ENCODE measurements at places on chromosomes 16 and 17. TPM values are rescaled to one million over a fixed set of nuclear protein-coding genes. Genes with fewer than 3 reads are reported as not detected.
A peak's percentile ranks its signal among the peaks of the same experiment; 100 is the strongest.

The TP53TG3C gene
- not detected for total RNA-seq

- no peak for DNase-seq
Observed at GRCh38 chr17:55673743-55674506, 48.7 kb downstream of the TMEM100 start.

DNA sequence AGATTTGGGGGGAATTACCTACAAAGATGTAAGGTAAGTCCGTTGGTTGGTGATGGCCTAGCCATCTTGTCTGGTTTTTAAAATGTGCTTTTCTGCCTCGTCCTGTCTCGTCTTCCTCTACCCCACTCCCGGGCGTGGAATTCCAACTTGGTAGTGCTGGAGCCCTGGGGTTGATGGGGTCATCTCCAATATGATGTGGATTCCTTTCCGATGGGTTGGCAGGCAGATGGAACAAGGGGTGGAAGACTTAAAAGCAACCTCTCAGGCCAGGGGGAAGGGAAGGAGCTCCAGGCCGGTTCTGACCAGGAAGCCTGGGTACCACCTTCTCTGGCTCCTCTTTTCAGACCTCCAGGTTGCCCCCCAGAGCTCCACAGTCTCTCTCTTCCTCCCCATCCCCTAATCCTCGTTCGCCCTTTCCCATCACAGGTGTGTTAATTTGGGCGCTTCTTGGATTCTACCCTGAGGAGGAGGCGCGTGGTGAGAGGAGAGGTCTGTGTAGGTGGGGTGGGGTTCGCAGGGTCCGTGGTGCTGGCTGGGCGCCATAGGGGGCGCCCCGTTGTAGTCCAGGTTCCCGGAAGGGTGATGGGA is 5.1 kb upstream of the HOXB2 start:
- no peak for DNase-seq

The TTLL6 gene
- total RNA-seq, result not detected

DNA sequence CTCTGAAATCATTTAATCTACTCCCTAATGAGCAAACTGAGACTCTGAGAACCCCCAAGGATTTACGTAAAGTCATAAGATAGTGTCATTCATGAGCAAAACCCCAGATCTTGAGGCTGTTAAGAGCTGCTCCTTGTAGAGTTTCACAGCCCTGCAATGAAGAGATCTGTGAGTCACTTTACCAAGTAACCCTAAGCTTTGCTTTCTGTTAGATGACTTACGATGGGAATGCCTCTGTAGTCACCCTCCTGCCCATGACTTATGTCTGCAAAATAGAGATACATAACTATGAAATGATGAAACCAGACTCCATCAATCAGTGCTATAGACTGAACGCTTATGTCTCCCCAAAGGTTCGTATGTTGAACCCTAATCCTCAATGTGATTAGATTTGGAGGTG is 117.7 kb downstream of the HS3ST3A1 start:
- DNase-seq, result no peak

- DNase-seq, result no peak
Observed at GRCh38 chr16:20673071-20673806, 24.2 kb downstream of the ACSM1 start.

- no peak for DNase-seq
Observed at GRCh38 chr17:51461578-51462004, 201.2 kb downstream of the UTP18 start.

DNA sequence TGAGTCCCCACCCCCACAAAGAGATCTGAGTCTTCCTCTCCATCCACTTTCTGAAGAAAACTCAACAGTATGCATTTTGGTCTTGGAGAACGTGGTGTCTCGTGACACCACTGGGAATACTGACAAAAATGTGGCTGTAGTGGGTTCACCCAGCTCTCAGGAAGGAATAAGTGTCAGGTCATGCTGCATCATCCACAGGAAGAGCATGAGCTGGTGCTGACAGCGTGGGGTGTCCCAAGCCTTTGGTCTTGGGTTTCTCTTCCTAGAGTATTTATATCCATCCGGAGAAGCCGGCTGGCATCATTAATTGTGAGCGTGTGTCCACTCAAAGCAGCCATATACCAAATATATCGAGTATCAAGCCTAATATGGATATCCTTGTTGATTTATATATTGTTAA is 55.9 kb downstream of the C17orf67 start:
- no peak for DNase-seq

DNA sequence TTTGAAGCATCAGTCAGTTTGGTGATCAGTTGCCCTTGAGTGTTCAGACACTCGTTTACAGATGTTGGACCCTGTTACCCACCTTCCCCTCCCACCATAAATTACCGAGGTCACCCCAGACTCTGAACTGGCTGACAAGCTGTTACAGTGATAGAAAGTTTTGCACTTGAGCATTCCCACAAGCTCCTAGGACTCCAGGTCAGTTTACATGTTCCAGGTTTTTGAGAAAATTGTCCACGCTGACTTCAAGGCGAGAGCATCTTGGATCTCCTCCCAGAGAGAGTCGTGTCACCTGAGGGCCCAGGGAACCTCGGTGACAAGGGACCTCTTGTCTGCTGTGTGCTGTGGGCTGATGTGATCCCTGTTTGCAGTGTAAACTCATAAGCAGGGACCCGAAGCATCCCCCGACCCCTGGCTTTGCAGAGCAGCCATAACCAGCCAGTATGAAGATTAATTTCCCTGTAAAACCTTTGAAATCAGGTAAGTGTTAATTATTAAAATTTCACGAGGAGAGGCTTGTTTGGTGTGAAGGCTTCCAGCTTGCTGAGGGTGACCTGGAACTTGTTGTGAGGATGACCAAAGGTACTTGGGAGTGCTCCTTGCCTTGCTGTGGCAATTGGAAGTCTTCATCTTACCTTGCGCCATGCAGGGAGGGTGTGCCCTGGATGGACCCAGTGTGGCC is 91.2 kb downstream of the CMIP start:
- no peak for DNase-seq

DNA sequence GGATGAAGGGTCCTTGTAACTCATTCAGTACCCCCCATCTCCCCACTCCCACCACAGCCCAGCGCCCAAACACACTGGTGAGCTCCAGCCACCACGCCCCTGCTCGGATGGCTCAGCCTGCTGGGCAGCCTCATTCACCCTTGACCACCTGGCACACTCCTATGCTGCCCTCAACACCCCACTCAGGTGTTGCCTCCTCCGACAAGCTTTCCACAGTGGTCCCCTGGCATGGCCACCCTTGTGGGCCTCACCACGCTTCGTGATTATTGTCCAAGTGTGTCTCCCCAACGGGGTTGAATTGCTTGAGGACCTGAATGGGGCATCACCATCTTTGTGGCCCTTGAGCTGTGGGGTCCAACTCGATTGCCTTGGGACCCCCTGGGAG is 12.0 kb upstream of the DOC2B start:
- no peak for DNase-seq

DNA sequence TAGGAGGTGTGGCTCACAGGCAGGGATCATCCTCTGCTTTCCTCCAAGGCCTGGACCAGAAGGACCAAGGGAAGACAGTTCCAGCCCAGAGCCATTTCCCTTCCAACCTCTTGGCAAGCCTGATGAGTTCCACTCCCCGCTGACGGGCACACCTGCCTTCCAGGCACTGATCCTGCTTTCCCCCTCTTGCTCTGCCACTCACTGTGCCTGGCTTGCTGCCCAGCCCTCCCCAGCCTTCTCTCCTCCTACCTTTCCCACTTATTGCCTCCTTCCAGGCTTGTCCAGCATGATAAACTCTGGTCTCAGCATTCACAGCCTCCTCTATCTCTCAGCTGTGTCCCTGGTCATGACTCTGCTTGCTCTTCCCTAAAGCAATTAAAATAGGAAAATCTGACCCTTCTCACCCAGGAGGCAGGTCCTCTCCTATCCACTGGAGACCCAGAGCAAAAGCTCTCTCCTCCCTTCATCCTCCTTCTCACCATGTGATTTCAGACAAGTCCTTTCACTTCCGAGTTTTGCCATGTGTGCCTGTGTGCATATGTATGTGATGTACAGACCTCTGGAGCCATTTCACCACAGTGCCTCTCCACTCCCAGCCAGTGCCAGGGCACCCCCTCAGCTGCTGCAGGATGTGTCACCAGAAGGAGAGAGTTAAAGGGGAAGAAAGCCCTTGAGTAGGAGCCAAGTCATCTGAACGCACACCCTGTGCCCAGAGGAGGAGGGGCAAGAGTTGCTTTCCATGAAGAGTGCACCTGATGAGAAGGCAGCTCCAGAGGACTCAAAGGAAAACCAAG is 13.4 kb upstream of the TMEM170A start:
- no peak for DNase-seq

The IGFBP4 gene
- total RNA-seq, result 138 TPM

The MT1A gene
- total RNA-seq, result 9.4 TPM

The ITGB4 gene
- 14.2 TPM for total RNA-seq

The LMF1 gene
- total RNA-seq, result 12.9 TPM

The FMNL1 gene
- 0.63 TPM for total RNA-seq

DNA sequence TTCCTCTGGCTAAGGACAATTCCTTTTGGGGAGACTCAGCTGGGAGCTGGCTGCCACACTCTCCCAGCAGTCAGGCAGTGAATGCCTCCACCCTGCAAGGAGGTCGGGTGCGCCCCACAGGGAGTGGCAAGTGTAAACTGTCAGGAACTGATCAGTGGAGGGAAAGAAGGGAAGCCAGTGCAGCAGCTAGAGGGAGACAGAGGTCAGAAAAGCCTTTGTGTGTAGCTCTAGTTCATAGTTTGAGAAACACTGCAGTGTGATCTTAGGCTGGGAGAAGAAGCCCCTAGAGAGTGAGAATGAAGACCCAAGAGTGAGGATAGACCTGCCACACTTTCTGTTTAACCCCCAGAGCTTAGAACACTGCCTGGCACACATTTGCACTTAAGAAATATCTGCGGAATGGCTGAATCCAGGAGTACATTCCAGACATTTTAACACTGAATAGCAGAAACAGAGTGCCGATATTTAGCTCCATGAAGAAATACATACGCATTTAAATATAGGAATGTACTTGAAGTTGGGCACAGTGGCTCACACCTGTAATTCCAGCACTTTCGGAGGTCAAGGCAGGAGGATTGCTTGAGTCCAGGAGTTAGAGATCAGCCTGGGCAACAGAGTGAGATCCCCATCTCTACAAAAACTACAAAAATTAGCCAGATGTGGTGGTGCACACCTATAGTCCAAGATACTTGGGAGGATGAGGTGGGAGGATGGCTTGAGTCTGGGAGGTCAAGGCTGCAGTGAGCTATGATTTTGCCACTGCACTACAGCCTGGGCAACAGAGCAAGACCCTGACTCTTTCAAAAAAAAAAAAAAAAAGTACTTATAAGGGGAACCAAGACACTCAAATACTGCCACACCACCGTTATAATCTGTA is 11.1 kb upstream of the SLC5A11 start:
- no peak for DNase-seq

The MYH10 gene
- 122 TPM for total RNA-seq

DNA sequence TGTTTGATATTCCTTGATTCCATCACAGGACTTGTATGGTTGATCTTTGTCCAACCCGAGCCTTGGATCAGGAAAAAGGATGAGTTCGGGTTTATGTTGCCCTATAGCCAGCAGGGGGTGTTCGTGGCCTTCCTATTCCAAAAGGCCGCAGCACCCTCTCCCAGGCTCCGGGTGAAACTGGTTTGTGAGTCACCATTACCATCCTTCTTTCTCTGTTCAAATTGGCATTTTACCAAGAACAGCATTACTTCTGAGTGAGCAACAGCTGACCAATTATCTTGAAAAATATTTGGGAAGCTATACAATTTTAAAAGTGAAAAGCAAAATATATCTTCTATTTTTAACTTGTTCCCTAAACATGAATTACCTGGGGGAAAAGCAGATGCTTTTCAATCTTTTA is 24.3 kb upstream of the KRT20 start:
- DNase-seq, result peak; percentile 79

- peak; percentile 61 for DNase-seq
Observed at GRCh38 chr16:82169861-82170845, at the start of gene MPHOSPH6. MPHOSPH6 (minus strand) TSS chr16:82170224; CDS start chr16:82170175, 49 bp downstream.

The MYO15A gene
- 0.20 TPM for total RNA-seq

DNA sequence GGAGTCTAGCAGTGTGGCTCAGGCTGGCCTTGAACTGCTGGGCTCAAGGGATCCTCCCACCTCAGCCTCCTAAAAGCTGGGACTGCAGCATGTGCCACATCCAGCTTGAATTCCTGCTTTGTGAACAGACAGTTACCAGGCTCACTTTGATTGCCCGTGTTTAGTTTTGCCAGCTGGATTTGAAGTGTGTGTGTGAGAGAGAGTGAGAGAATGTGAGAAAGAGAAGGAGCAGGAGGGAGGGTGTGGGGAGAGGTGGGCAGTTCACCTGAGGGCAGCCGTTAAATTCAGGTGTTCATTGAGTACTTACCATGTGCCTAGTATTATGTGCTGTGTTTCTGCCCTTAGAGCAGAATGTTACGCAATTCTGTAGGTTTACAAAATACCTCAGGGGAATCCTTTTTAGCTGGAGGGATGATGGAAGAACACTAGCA is 4.7 kb downstream of the DUSP14 start:
- no peak for DNase-seq

The PLLP gene
- total RNA-seq, result 8.4 TPM

GRCh38 chr17:8941520-8941919 is 24.0 kb downstream of the PIK3R5 start:
- DNase-seq, result no peak

The NUBP1 gene
- 27.4 TPM for total RNA-seq

DNA sequence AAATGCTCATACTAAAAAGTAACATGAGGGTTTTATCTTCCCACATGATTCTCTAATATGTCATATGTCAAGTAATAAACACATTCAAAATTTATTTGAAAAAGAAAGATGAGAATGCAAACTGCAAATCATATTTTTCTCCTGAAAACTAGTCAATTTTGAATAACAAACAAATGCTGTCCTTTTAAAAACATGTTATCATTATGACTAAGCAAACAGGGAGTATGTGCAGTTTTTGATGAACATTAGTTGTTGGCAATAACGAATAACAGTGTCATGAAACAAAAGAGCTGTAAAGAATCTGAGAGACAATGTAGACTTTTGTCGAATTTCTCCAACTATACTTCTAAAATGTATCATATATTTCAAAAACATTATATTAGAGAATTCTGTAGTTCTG is 34.8 kb downstream of the RPGRIP1L start:
- DNase-seq, result no peak

DNA sequence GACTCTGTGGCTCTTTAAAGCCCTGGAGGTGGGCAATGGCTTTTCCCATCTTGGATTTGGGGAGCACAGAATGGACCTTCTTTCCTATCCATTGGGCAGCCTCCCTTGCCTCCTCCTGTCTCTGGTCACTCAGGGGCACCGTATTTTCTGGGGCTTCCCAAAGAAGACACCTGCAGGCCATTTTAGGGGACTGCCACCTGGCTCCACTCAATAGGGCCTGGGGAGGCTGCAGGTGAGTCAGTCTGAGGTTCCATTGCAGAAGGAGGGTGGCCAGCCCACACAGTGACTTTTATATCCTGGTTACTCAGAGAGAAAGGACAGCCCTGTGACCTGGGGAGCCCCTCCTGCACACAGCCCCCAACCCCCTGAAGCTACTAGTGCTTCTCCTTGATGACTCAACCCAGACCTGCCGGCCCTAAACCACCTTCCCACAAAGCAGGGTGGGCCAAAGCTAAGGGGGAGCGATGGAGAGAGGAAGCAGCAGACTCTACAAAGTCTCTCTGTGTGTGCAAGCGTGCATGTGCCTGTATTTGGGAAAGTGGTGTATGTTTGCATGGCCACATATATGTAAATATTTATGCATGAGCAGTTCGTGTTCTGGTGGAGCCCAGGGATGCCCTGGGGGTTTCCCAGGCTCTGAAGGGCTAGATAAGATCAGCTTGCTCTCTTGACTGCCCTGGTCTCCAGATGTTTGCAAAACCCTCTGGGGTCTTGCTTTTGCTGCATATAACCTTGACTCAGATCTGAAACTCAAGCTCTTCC is 5.0 kb downstream of the CX3CL1 start:
- DNase-seq, result no peak

The ZNF785 gene
- 9.4 TPM for total RNA-seq

- no peak for DNase-seq
Observed at GRCh38 chr17:77555741-77556291, 402.7 kb upstream of the TNRC6C start.

GRCh38 chr16:68070806-68071517 is 14.2 kb upstream of the NFATC3 start:
- no peak for DNase-seq
